ENCODE measurements at places on chromosomes 2 and 18.
A peak's percentile ranks its signal among the peaks of the same experiment; 100 is the strongest.

GRCh38 chr18:59263661-59264060, 9.6 kb downstream of the RAX start:
- DNase-seq, result no peak

GRCh38 chr2:85334928-85335327, 7.1 kb upstream of the TGOLN2 start:
- no peak for DNase-seq

- no peak for DNase-seq
Measured at GRCh38 chr18:332721-333510, 65.1 kb upstream of the THOC1 start.

DNA sequence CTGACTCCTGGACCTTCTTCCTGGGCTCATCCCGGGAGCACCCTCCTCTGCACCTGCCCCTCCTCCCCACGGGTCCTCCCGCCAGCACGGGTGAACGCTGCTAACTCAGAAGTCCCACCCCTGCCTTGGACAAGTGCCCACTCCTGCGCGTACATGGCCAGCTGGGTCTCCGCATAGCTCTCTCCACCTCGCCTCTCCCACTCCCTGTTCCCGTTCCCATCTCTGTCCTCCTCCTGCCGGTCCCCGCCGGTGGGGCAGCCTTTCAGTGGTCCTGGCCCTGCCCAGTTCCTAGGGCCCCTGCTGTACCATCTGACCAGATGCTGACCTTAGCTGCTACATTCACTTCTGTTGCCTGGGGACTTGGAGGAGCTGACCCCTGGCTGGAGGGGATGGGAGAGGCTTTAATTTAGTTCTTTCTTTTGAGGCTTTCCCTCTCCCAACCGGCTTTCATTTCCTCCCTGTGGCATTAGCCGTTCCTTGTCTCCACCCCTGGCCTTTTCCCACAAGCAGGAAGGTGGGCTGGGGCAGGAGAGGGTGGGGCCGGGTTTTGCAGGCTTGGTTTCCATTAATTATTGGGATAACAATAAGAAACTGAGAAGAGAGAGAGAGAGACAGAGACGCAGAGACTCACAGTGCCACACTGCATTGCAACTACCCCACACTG, 136.1 kb downstream of the SH3BP4 start:
- DNase-seq, result no peak

GRCh38 chr18:57433934-57434535, 1.1 kb upstream of the ONECUT2 start:
- DNase-seq, result no peak

DNA sequence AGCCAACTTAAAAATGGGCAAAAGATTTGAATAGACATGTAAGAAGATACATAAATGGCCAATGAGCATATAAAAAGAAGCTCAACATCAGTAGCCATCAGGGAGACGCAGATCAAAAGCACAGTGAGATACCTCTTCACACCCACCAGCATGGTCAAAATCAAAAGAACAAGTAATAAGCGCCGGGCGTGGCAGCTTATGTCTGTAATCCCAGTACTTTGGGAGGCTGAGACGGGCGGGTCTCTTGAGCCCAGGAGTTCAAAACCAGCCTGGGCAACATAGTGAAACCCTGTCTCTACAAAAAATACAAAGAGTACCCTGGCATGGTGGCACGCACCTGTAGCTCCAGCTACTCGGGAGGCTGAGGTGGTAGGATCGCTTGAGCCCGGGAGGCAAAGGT, 4.6 kb upstream of the CIB4 start:
- no peak for DNase-seq

GRCh38 chr2:195838002-195838401, 181.0 kb downstream of the SLC39A10 start:
- DNase-seq, result no peak

DNA sequence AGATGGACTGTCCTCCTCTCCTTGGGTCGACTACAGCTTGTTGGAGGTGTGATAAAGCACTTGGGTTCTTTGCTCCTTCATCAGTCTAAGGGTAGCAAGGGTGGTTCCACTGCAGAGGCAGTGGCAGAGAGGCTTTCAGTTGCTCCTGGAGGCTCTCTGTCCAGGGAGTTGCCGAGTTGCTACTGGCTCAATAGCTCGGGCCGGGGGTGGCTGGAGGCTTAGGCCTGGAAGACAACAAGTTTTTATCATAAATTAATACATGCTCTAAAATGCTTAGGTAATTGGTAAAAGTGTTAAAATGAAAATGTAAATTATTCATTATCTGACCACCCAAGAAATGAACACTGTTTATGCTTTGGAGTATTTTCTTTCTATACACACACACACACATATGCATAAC, 162.0 kb upstream of the NRP2 start:
- no peak for DNase-seq

- DNase-seq, result no peak
Measured at GRCh38 chr2:136534811-136535210, 230.5 kb upstream of the THSD7B start.

GRCh38 chr2:46849721-46850556, 65.7 kb downstream of the MCFD2 start:
- no peak for DNase-seq

DNA sequence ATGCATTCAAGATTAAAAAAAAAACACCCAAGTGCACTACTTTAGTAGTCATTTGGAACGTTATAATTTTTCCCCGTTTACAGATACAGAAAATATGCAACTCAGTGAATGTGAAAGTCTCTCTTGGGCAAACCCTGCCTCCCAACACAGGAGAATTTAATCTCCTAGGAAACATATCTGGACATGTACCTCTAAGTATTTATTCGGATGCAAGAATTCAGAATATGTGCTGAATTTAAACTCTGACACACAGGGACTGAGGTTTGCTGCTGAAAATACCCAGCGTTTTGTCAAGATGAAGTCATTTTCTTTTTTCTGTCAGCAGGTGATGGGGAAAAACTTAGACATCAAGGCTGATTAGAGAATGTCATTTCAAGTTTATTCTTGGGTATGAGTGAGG, 105.4 kb downstream of the ACKR3 start:
- no peak for DNase-seq

DNA sequence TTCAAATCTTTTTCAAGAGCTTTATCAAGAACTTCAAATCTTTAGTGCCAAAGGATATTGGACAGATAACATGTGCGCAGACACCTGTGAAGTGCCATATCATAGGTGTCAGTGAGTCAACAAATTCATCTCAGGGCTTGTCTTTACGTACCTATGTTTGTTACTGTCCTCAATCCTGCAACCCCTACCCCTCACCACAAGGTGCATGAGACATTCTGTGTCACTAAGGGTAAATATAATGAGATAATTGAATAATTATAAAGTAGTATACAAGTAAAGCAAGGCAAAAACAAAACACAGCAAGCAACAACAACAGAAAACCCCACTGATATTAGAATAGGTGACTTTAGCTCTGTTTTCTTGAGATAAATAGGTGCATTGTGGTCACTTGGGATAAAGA, 1495.8 kb upstream of the TMEFF2 start:
- DNase-seq, result no peak

GRCh38 chr18:26741758-26742157, 123.7 kb downstream of the AQP4 start:
- DNase-seq, result no peak

- DNase-seq, result peak; percentile 67
Measured at GRCh38 chr2:170715932-170716777, 1.0 kb downstream of the SP5 start.
